ENCODE measurements at places on chromosomes 13 and 19. TPM values are rescaled to one million over a fixed set of nuclear protein-coding genes. Genes with fewer than 3 reads are reported as not detected.

DNA sequence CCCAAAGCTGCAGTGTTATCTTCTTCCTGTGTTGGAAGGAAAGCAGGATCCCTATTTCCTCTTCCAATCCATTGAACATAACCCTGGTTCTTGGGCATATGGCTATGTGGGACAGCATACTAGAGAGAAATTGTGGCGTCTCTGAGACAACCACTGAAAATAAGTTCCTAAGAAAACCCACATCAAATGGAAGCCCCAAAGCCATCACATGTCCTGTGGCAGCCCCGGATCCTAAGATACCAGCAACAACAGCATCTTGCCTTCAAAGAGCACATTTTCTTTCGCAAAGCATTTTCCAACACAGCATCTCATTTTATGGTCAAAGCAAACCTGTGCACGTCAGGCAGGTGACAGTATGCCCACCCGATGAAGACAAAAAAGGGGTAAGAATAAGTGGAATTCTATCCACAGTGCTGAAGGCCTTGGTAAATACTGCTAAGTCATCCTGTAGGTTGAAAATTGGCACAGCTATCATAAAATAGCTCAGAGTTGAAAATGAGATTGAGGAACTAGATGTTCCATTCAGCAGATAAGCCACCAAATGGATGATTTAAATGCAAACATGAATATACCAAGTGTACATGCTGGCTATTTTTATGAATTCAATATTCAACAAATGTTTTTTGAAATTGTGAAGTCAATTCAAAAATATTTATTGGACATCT, 232.2 kb downstream of the DLEU7 start:
- no peak overlapping the region for H3K4me3 ChIP-seq
- no peak overlapping the region for H3K27ac ChIP-seq
- H3K4me1 ChIP-seq = peaks cover 23% of the 10 kb centered on the region
- no peaks in the 10 kb centered on the region for H3K27me3 ChIP-seq
- no peak for DNase-seq

DNA sequence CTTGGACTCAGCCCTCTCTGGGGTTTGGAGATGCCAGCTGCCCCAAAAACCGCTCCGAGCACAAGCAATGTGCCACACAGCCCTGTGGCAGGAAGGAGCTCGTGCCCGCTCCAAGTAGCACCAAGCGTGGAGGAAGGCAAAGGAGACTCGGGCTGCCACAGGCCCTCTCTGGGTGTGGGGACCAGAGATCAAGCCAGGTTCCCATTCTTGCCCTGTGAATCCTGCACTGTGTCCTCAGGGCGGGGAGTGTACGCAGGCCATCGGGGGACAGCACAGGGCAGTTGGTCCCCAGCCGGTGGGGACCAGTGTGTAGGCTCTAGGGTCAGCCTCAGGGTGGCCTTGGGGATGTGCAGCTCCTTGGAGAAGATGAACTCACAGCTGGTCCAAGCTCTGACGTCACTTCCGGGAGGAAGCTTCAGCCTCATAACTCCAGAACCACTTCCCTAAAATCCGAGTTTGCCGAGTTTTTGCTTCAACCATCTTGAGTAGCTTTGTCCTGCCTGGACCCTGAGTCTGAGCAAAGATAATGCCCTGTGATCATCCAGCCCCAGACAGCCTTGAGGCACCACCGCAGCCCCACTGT, 9.3 kb upstream of the CPAMD8 start:
- DNase-seq = no peak
- H3K27me3 ChIP-seq = no peaks in the 10 kb centered on the region
- no peaks in the 10 kb centered on the region for H3K4me1 ChIP-seq
- H3K4me3 ChIP-seq = no peak overlapping the region
- H3K36me3 ChIP-seq = no peaks in the 10 kb centered on the region
- H3K27ac ChIP-seq = no peak overlapping the region

DNA sequence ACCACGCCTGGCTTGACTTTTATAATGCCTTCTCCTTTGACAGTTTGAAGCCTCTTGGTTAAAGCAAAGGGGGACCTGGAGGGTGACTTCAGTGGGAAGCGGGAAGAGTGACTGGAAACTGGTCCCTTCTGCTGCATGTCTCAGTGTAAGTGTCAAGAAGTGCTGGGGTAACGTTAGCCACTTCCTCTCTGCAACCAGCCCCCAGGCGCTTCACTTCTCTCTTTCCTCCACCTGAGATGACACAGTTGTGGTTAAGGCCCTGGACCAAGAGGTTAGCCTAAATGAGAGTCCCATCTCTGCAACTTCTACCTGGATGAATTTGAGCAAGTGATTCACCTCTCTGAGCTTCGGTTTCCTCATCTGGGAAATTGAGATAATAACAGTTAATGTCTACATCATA, 16.3 kb downstream of the LEUTX start:
- no peak overlapping the region for H3K27ac ChIP-seq
- H3K36me3 ChIP-seq = no peaks in the 10 kb centered on the region
- no peaks in the 10 kb centered on the region for H3K4me1 ChIP-seq
- peak; percentile 46 for DNase-seq
- H3K27me3 ChIP-seq = no peaks in the 10 kb centered on the region

DNA sequence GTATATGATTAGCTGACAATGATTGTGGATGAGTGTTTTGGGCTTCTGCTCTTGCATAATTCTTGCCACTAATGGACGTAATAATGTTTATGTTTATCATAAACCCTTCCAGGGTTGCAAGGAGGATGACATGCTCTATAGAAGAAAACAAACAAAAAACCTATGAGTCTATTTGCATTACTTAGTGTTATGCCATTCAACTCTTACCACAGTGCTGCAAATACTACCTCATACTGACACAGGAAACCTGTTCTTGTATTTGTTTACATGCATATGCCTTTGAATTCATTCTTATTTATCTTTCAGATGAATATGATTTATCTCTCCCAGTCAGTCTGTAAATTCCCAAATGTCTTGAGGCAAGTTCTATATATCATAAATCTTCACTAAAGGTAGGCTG, 39.6 kb upstream of the FREM2 start:
- no peak for DNase-seq
- H3K27me3 ChIP-seq = no peaks in the 10 kb centered on the region
- H3K27ac ChIP-seq = no peak overlapping the region
- H3K36me3 ChIP-seq = no peaks in the 10 kb centered on the region

- peak overlapping the region; percentile 85 for H3K27ac ChIP-seq
- H3K4me3 ChIP-seq = peak overlapping the region; percentile 99
- H3K36me3 ChIP-seq = peaks cover 14% of the 10 kb centered on the region
Observed at GRCh38 chr13:113816254-113816929, 47.5 kb downstream of the GAS6 start.

DNA sequence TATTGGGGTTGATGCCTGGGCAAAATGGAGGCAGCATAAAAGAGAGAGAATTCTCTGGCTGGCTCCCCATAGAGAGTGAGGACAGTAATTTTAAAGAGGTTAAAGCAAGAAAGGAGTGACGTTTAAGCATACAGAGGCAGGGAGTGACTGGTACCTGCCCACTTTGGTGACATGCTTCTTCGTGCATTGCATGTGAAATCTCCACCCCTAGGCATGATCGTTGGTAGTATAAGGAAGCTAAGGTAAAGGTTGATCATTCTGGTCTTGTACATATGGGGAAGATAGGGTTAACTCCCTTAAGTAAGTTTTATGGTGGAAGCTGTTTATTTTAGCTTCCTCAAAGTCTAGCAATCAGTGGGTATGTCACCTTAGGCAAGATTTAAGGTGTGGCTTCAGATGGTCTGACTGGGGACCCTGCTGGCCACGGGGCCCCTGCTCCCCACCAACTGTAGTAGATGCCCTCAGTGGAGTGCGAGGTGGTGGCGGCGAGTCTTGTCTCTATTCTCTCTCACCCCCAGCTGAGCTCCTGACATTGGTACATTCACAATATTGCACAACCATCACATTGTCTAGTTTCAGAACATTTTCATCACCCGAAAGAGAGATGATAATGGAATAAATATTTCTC, 797.5 kb upstream of the SPRY2 start:
- no peak overlapping the region for H3K4me3 ChIP-seq
- H3K27me3 ChIP-seq = no peaks in the 10 kb centered on the region
- no peak for DNase-seq
- no peaks in the 10 kb centered on the region for H3K36me3 ChIP-seq
- no peaks in the 10 kb centered on the region for H3K4me1 ChIP-seq

DNA sequence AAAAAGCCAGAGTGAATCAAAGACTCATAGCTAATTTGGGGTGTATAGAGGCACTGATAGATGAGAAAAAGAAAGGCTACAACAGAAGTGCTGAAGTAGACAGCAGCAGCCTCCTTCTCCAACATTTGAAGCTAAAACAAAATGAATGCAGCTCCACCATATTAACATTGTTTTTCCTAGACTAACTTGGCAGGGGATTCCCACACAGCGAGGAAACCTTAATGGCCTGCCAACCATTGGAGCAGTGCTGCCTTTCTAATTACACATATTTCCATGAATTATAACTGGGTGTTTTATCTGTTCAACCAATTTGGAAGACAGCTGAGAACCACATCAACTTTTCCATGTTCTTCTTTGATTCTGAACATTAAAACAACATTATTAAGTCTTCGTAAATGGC, 478.6 kb downstream of the LIG4 start:
- no peak for DNase-seq
- H3K4me1 ChIP-seq = no peaks in the 10 kb centered on the region
- H3K4me3 ChIP-seq = no peak overlapping the region
- H3K27ac ChIP-seq = no peak overlapping the region

GRCh38 chr13:52983836-52984235, 44.8 kb upstream of the OLFM4 start:
- no peak for DNase-seq
- no peak overlapping the region for H3K4me3 ChIP-seq
- no peaks in the 10 kb centered on the region for H3K4me1 ChIP-seq
- H3K27ac ChIP-seq = no peak overlapping the region
- no peaks in the 10 kb centered on the region for H3K36me3 ChIP-seq
- no peaks in the 10 kb centered on the region for H3K27me3 ChIP-seq

GRCh38 chr13:46975173-46975572, 78.3 kb upstream of the HTR2A start:
- no peaks in the 10 kb centered on the region for H3K27me3 ChIP-seq
- no peaks in the 10 kb centered on the region for H3K36me3 ChIP-seq
- peaks cover 15% of the 10 kb centered on the region for H3K4me1 ChIP-seq
- no peak overlapping the region for H3K27ac ChIP-seq
- H3K4me3 ChIP-seq = no peak overlapping the region
- DNase-seq = no peak

DNA sequence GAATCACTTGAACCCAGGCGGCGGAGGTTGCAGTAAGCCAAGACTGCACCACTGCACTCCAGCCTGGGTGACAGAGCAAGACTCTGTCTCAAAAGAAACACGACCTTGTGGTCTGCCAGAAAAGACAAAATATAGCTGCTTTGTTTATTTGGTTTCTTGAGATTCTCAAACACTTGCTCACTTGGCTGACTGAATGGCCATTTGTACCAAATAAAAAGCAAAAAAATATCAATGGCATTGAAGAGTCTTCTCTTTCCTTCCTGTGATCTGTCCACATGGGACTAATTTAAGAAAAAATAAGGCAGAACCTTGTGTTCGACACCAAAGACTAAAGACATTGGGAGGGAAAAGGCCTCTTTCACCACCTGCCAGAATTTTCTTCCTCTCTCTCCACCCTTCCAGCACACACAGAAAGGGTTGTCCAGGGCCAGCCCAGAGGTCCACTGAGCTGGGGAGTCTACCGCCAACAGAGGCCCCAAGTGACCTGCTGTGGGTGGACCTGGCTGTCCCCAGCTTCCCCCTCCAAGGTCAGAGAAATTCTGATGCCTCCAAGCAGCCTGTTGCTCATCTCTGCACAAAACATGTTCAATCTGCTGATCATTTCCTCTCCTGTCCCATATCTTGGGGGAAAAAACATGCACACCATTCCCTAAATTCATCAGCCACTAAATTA, 5.9 kb downstream of the BRME1 start:
- DNase-seq = no peak
- H3K36me3 ChIP-seq = no peaks in the 10 kb centered on the region
- H3K4me3 ChIP-seq = no peak overlapping the region
- no peak overlapping the region for H3K27ac ChIP-seq
- no peaks in the 10 kb centered on the region for H3K27me3 ChIP-seq

GRCh38 chr13:28532388-28533124, 37.6 kb upstream of the FLT1 start:
- no peak for DNase-seq
- peaks cover 12% of the 10 kb centered on the region for H3K4me1 ChIP-seq
- H3K4me3 ChIP-seq = no peak overlapping the region
- no peaks in the 10 kb centered on the region for H3K36me3 ChIP-seq

DNA sequence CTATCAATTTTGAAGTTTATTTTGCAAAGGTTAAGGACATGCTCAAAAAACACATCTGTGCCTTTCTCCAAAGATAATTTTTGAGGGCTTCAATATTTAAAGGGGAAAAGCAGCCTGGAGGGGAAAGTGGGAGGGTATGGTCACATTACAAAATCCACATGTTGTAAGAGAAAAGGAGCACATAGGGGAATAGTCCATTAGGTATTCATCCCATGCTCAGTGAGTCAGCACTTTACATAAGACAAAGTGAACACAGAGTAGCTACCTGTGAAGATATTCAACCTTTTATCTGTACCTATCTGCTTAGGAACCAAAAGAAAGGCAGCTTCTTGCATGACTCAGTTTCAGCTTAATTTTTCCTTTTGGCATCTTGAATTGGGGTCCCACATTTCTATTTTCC, 932.0 kb downstream of the SLITRK6 start:
- no peak overlapping the region for H3K4me3 ChIP-seq
- no peaks in the 10 kb centered on the region for H3K27me3 ChIP-seq
- no peak overlapping the region for H3K27ac ChIP-seq
- no peak for DNase-seq

MEF2B gene
- 679 TPM for total RNA-seq

MCEMP1 gene
- total RNA-seq = not detected

ZNF534 gene
- not detected for total RNA-seq

MAST3 gene
- 17.9 TPM for total RNA-seq

ZNF729 gene
- not detected for total RNA-seq
